Calu3 (cell line): ENCODE measurements at places on chromosomes 2 and 18.

GRCh38 chr2:10073706-10074105 lies 6.5 kb downstream of the CYS1 start:
- no peak for DNase-seq

DNA sequence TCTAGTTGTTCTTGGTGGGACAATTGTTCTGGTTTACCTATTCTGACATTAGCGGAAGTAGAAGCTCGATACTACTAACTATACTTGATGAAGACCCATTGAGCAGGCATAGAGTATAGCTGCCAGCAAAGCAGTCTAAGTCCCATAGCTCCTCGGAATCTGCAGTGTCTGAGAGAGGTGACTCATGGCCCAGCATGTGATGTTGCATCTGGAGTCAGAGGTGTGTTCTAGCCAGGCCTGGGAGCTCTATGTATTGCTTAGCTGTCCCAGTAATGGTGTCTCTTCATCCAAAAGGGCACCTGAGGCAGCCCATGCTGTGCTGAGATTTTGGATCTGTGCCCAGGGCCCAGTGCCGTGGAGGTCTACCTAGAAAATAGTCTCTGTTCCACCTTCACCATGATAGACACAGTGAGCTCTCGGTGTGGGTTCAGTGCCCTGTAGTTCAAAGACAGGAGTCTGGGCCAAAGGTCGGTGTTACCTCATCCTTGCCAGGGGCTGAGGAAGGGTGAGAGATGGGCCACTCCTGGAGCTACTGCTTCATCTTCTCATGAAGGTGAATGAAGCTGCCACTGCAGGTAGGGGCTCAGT lies 47.3 kb downstream of the MEX3C start:
- DNase-seq = peak; percentile 57

DNA sequence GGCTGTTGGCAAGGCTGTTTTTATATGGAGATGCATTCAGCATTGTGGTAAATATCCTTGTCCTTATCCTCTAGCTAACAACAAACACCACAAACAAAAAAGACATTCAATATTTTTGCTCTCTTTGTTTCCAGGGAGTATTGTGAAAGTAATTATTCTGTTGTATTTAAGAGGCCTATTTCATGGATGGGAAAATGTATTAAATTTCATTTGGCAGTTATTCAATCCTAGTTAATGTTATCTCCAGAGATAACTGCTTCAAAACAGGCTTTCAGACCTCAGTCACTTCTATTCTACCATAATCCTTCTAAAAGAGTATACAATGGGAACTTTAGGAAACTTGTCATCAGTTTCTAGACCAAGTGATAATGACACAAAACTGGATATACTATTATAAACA lies 280.5 kb upstream of the CCDC68 start:
- DNase-seq = no peak

DNA sequence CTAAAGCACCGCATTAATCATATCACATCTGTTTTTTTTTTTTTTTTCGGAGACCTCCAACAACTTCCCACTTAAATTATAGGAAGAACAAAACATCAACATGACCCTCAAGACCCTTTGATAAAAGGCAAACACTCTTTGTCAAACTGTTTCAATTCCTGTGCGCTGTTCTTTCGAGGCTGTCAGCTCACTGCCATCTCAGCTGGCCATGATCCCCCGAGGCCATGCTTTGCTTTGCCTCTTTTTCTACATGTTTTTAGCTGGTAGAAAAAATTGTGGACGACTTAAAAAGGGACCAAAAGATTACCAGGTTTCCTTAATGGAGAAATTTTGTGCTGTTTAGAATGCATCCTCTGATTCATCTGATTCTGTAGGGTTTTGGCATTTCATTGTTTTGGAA lies 138.2 kb downstream of the DPP10 start:
- no peak for DNase-seq

DNA sequence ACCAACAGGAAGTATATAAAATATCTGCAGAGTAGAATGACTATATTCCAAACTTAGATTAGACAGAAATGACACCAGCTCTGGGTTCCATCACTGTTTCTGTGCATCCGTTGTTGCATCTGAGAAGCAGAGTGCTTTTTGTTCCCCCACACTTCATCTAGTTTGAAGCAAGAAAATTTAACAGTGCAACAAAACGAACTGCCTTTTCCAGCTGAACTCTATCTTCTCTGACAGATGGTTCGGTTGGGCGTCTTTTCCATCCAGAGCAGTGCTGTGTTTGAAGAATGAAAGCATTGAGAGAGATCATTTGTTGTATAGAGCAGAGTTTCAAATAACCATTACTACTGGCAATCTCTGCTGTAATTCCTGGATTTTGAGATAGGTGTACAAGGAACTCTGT lies 757.5 kb downstream of the DPP10 start:
- DNase-seq = no peak

DNA sequence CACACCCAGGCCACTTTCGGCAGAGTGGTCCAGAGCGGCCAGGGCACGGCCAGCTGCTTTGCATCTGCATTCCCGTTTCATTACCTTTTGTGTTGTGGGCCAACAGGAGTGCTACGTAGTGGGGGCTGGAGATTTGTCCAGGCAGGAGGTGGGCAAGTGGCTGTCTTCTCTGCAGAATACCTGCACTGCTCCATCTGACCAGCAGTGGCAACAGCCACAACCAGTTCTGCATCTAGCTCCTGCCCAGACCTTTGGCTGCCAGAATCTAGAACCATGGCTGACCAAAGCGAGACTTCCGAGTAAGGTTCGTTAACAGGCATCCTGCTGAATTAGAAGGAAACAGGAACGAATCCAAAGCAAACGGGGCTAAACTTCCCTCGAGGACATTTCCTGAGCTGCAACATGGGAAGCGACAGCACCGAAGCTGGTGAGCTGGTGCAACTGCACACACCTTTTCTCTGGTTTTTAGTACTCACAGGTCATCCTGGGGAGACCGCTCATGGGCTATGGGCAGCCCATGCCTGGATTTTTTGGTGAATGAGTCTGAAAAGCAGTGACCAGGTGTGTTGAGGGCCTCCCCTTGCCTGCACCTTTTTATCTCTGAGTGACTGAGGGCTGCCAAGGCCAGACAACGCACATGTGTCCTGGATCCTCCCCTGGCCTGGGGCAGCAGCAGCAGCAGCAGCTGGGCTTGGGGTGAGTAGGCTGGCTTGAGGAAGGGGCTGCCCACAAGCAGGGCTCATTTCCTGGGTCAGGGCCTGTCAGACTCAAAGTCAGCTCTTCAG lies 10.5 kb downstream of the GDF7 start:
- no peak for DNase-seq

DNA sequence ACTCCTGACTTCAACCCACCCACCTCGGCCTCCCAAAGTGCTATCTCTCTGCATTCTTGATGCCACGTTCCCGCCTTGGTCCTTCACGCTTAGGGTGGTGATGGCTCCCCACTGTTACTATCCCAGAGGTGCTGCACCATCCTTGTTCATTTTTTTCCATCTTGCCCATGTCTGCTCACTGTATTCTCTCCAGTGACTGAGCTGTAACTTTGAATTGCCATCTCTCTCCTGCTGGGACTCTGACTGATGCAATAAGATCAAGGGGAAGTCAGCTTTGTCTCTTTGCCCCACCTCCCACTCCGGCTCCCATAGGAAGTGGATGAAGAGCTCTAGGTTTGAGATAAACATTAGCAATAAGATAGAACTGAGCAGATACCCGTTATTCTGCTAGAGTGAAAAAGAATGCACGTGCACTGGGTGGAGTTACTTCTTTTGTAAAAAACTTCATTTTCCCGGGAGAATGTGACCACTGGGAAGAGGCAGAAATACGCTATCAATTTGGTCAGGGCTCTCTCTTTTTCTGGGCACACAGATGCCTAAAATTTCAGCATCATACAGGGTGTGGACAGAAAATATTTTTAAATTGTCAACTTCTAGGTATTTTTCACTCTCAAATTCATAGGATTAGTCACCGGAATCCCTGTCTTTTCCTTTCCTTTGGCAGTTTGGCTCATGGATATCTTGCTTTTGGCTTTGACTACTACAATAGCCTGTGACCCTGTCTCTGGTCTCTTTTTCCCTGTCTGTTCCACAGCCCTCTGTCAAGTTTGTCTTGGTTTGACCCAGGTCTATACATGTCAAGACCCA lies 105.4 kb downstream of the POLR1A start:
- no peak for DNase-seq

GRCh38 chr2:173963323-173963816 lies 1.8 kb downstream of the SP3 start:
- no peak for DNase-seq

GRCh38 chr2:67082813-67083212 lies 314.3 kb upstream of the ETAA1 start:
- no peak for DNase-seq

GRCh38 chr2:98157557-98157956 lies 70.6 kb downstream of the VWA3B start:
- peak; percentile 30 for DNase-seq

GRCh38 chr18:8107426-8107825 lies 501.8 kb upstream of the RAB12 start:
- DNase-seq = no peak

GRCh38 chr2:120441351-120441700 lies 95.4 kb downstream of the INHBB start:
- no peak for DNase-seq

DNA sequence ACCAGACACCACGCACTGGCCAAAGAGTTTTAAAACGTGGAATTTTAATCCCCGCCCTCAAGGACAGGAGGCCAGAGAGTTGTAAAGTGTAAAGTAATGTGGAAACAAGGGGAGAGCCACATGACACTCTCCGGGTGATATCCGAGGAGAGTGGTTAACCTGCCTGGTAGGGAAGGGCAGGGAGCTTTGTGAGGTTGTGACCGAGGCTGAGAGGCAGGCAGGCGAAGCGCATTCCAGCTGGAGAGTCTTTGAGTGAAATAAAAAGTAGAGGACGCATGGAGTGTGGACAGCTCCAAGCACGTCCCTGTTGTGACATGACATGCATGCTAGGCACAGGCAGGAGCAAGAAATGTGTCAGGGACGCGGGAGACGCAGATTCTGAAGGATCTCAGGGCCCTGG lies 539.5 kb downstream of the RNF144A start:
- DNase-seq = no peak

- no peak for DNase-seq
Measured at GRCh38 chr18:42614619-42615293, 500.7 kb downstream of the RIT2 start.

DNA sequence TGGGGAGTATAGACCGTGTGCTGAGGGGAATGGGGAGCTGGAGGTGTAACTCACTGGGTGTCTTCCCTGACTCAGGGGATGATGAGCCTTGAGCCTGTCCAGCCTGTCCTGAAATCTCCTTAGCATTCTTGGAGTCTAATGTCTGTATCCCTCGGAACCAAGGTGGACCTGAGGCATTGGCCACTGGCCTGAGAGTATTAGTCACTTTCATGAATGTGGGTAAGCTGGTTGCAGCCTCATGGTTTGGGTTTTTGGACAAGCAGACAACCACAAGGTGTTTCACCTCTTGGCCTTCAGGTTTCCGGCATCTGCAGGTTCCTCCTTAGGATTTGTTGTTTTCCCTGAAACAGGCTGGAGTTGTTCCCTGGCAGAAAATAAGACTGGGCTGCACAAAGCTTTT lies 63.2 kb downstream of the PRKCE start:
- no peak for DNase-seq

DNA sequence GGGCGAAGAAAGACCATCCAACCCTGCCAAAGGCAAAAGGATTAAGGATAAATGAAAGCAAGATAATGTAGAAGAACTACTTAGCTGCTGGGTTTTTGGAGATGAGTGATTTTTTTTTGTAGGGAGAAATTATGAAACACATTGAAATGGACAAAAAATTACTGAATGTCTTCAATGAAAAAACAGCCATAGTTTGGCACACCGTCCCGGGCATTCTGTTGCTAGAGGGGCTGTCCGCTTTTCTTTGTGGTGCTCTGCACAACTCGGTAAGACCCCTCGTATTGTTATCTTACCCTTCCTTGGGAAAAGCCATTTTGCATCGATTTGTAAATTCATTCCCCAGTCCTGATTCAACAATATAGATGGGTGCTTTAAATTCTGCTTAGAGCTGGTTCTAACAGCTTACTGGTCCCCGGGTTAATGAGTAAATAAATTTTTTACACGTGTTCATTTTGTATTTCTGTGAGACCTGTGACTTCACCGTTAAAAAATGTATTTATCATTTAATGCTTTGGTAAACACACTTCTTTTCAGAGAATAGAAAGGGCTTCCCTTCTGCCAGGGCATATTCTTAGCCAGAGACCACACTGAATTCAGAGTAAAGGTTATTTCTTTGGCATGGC lies 912 bp upstream of the LAPTM4A start:
- no peak for DNase-seq

- peak; percentile 95 for DNase-seq
Measured at GRCh38 chr2:231900486-231900942, 25.7 kb downstream of the NPPC start.

DNA sequence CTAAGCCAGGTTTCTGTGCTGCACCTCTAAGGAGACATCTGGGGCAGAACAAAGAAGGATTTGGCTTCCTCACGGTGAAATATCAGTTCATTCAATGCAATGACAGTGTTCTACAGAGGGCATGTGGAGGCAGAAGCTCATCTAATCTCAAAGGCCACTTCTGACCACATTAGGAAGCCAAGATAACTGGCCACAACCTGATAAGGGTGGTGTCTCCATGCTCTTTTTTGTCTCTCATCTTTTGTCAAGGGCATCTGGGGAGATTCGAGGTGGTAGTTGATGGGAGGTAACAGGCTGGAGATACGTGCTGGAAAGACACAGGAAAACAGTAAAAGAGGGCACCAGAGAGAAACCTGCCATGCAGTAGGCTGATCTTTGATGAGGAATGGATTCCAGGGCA lies 303.9 kb downstream of the LRATD1 start:
- DNase-seq = no peak

- DNase-seq = no peak
Measured at GRCh38 chr2:24123922-24124580, 782 bp downstream of the FAM228B start.

- no peak for DNase-seq
Measured at GRCh38 chr2:37920570-37920969, 4.5 kb upstream of the RMDN2 start.

DNA sequence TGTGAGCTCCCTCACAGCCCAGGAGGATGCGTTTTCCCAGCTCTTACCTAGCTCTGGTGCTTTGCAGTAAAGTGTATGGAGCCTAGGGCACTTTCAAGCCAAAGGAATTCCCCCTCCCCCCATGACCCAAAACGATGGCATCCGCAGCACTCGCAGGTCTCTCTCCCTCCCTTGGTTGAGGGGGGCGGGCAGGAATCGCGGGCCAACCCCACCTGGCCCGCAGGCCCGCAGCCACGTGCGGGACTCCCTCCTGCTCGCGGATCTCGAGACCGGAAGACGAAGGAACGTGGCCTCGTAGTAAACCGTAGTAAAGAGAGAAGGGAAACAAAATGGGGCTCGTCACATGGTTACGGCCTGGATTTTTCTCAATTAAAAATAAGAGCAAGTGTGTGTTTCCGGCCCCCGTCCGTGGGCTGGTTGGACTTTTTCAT lies 8.5 kb downstream of the IRS1 start:
- no peak for DNase-seq

- no peak for DNase-seq
Measured at GRCh38 chr2:207046724-207047123, 107.4 kb downstream of the CPO start.

DNA sequence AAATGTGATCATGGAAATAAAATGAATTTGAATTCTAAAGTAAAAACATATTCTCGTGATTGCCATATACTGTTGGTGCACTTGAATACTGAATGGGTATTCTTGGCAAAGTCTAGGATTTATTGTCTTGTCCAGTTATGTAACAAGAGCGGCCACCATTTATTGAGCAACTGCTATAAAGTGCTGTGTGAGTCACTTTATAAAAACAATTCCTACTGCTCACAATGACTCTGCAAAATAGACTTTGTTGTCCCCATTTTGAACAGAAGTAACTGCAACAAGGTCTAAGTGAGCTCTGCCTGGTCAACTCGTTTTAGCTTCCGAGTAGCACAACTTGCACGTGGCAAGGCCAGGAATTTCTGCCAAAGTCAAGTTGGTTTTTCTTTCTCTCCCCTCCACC lies 995.6 kb upstream of the FANCL start:
- DNase-seq = no peak
